ENCODE measurements at places on chromosomes 1 and 21.

DNA sequence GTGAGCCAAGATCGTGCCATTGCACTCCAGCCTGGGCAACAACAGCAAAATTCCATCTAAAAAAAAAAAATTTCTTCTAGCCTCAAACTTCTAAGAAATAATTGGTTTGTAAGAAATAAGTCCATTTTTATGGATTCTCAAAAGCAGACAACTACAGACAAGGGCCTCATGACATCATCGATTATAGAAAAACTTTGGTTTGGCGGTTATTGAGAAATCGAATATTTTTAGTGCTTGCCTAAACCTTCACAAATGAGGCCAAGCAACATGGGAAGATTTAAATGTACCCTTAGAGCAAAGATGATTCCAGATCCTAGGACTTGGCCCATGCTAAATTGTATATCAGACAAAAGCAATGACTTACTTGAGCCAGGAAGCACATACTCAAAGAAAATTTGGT, 27.8 kb upstream of the MX1 start:
- no peak for DNase-seq

DNA sequence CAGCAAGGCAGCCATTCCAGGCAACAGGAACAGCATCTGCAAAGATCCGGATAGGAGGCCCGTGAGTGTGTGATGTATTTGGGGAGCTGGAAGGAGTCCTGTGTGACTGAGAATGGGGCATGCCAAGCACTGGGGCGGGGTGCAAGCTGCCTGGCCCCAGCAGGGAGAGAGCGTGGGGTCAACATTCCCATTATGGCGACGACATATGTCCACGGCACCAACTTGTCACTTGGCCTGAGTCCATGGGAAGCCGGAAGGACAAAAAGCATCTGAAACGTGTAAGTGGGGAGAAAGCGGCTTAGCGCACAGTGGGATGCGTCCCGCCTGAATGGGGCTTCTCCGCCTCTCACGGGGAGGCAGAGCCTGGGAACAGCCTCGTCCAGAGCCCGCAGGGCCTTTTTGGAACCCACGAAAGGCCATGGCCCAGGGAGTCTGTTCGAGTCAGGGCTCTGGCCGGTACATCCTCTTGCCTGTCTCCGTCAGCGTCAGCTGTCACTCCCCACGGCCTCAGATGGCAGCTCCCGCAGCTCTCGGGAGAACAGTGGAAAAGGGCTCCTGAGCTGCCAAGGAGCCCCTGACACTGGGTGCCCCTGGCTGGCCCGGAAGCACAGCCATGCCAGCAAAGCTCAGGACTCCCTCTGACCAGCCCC, 12.4 kb downstream of the EPHB2 start:
- DNase-seq: no peak

DNA sequence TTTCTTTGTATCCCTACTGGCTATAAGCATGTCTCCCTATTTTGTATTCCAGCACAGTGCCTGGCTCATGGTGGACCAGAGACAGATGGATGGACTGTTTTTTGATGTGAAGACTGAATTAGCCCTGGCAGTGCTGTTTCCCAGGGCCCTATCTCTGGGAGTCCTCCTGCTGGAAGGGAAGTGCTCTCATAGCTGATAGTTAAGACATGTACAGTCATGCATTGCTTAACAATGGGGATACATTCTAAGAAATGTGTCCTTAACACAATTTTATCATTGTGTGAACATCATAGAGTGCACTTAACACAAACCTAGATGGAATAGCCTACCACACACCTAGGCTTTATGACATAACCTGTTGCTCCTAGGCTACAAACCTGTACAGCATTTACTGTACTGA, 21.1 kb downstream of the TLCD4 start:
- DNase-seq: no peak

- no peak for DNase-seq
Measured at GRCh38 chr1:53639251-53639763, 99.7 kb downstream of the GLIS1 start.

DNA sequence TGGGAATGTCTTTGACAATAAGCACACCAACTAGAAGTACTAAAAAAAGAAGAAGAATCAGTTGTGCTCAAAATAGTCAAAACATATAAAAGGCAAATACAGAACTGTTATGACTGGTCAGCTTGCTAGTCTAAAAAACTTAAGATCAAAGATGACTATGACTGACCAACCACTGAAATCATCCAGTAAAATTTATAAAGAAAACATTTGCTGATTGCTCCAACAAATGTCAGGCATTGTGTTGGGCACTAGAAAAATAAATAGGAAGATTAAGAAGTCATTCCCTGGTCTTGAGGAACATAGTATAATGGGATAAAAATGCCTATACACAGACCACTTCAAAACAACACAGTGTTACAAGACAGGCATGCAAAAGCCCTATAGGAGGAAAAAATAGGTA, 9.3 kb upstream of the ANGPTL3 start:
- no peak for DNase-seq

GRCh38 chr1:210415846-210416448, 87.2 kb downstream of the HHAT start:
- DNase-seq: no peak

- DNase-seq: no peak
Measured at GRCh38 chr1:247357781-247358211, 26.1 kb upstream of the ZNF496 start.

DNA sequence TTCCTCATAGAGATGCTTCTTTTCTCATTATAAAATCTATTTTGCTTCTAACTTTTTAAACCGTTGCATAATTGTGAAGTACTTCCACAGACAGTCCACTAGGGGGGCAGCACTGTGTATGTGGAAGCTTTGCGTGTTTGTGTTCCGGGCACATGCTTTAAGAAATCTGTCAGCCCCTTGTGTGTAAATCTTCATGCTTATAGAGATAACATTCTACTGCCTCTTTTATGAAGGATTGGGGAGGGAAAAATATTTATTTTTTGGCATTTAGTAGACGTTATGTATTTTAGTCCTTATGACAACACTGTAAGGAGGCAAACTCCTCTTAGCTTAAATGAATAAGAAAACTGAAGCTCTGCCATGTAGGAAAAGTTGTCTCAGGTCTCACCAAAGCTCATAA, 157.3 kb upstream of the PTGFR start:
- DNase-seq: no peak

DNA sequence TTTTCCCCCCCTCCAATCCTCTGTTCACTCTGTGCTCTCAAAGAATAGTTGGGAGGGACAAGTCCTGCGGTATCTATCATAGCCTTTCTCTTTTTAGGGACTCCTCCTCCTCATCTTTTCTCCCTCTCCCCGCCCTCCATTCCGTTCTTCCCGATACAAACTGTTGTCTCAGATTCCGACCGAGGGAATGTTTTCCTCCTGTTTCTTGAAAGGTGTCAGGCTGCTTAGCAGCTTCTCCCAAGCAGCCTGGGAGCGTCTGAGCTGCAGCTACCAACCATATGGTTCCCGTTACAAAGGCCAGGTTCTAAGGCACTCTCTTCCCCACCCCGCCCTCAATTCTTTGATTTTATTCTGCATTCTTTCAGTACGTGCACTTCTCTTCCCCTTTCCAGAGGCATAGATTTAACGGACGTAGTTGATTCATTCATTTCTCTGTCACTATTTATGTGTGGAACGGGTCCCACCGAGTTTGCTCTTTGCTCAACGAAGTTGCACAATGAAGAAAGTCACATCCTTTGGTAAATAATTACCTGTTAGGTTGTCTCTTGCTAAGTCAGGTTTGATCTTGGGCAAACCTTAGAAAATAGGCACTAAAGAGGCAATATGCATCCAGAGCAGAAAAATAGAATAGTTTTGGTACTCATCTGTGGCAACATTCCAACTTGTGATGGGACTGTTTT, 2.8 kb downstream of the ADGRL2 start:
- DNase-seq: no peak

DNA sequence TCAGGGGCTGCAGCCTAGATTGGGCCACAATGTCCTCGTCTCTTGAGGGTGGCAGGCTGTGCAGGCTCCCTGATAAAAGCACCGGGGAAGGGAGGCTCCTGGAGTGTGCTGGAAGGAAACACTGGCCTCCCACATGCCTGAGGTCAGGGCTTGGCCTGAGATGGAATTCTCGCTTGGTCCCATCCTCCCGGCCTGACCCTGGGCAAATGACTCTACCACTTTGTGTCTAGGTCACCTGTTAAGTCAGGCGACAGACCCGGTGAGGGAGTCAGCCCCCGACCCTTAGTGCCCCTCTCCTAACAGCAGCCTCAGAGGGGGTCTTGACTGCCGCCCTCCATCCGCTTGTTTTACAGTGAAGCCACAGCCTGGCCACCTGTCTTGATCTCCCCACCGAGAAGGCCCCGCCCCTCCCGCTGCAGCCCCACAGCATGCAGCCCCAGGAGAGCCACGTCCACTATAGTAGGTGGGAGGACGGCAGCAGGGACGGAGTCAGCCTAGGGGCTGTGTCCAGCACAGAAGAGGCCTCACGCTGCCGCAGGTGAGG, 2.5 kb downstream of the SMIM1 start:
- DNase-seq: no peak

DNA sequence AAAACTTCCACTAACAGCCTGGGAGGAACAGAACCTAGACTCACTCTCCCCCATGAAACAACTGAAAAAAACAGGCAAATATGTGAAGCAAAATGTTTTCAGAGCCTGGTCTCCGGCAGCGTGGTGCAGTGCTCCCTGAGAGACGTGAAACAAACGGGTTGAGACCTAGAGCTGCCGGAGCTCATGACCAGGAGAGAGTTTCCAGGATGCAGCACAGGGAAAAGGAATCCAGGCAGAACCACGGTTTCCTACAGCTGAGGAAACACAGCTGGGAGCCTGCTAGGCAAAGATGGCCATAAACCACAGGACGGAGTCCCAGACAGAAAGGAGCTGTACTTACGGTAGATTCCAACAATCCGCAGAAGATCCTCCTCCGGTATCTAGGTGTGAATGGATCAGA, 20.2 kb upstream of the SLC19A1 start:
- no peak for DNase-seq

- no peak for DNase-seq
Measured at GRCh38 chr1:71001624-71002023, 46.0 kb downstream of the PTGER3 start.

DNA sequence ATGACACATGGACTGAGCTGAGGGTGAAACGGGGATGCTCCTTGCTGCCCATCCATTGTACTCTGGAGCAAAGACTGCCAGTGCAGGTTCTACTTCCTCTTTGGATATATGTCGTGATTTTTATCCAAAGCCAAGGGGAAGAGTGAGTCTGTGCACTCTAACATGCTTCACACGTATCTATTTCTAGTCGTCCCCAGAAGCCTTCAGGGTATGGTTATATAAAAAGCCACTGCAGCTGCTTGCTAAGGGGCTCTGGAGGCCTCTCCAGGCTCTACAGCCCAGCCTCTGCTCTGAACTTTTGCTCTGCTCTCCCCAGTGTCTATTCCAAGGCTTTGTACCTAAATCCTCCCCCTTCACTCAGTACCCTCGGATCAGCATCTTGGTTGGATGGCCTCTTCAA, 20.1 kb downstream of the PAFAH2 start:
- DNase-seq: no peak

- no peak for DNase-seq
Measured at GRCh38 chr1:112946683-112947082, 9.3 kb downstream of the SLC16A1 start.

- no peak for DNase-seq
Measured at GRCh38 chr1:34346128-34346527, 169.4 kb downstream of the C1orf94 start.

DNA sequence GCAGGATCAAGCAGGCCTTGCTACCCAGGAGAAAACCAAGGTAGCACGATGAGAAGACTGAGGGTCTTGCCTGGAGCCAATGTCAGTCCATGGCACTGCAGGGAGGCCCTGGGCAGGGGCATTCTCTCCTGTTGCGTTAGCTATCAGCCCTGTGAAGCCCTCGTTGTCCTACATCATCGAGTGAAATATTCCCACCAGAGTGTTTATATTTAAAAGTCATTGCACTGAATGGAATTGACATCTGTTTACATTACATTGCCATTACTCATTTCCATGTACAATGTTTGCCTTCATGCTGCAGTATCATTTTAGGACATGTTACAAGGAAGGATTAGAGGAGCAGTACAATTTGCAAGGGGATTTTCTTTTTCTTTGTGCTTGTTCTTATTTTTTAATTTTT, 243.9 kb downstream of the KAZN start:
- no peak for DNase-seq

DNA sequence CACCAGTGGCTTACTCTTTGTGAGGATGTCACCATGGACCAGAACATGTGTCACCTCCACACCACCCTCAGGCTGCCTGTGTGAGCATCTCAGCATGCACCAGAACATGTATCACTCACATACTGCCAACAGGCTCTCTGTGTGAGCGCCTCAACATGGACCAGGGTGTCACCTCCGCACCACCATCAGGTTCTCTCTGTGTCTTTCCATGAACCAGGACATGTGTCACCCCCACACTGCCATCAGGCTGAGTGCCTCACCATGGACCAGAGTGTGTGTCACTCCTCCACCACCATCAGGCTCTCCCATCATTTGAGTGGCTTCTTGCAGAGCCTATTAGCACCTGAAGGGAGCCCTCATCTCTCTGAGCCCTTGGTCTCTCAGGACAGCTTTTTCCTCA, 125.2 kb downstream of the ZNF648 start:
- no peak for DNase-seq

- no peak for DNase-seq
Measured at GRCh38 chr1:108678706-108679105, 13.4 kb upstream of the PRPF38B start.

DNA sequence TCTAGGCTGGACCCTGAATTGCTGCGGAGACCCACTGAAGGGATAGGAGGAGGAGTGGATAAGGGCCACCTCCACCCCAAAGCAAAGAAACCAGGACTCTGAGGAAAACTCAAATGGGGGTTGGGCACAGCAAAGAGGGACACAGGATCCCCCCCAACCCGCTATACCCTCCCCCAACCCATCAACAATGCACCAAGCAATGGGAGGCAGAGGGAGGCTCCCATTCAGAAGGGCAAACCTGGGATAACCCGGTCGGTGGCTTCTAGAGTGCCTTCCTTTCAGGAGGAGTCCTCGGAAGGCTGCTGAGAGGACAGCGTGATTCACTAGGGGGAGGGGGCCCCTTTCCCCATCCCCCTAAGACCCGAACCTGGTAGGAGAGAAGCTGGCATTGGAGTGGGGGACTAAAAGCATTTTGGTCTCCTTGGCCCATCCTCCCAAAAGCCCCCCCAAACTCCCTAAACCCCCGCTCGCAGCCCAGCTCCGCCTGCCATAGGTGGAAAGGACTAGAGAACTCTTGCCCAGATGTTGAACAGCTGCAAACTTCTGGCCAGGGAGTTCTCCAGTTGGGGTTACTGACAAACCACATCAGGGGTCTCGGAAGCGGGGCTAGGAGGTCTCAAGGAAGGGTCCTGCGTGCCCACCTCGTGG, 1.3 kb downstream of the MEF2D start:
- no peak for DNase-seq

Measured in effector memory CD4-positive, alpha-beta T cell (primary cell).